ENCODE measurements at places on chromosomes 7 and 10.

DNA sequence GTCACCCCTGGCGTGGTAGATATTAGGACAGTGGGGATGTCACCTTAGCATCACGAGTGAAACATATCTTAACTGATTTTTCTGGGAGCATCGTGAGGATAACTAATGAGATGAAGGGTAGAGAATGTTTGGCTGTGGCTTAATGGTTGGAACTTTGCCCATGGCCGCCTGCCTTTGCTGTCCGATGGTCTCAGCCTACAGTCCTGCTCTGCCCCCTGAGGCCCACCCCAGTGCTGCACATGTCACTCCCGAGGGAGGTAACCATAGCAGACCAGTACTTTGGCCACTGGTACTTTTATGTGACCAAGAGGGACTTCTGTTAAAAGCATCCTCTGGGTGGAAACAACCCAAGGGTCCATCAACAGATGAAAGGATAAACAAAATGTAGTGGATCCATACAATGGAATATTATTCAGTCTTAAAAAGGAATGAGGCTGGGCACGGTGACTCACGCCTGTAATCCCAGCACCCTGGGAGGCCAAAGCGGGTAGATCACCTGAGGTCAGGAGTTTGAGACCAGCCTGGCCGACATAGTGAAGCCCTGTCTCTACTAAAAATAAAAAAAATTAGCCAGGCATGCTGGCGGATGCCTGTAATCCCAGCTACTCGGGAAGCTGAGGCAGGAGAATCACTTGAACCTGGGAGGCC lies 58.4 kb downstream of the TACR2 start:
- no peak for DNase-seq

DNA sequence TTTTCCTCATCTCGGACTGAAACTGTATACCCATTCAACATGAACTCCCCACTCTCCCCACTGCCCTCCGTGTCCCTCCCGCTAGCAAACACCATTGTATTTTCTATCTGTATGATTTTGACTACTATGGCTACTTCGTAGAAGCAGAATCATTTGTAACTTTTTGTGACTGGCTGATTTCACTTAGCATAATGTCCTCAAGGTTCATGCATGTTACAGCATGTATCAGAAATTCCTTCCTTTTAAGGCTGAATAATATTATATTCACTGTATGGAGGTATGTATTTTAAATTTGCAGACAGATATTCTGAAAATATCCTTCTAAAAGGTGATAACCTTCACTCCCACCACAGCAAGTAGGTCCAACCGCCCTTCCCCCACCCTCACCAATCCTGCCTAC lies 42.9 kb upstream of the MMD2 start:
- DNase-seq = no peak

- no peak for DNase-seq
Measured at GRCh38 chr10:44929356-44930255, 18.5 kb downstream of the TMEM72 start.

DNA sequence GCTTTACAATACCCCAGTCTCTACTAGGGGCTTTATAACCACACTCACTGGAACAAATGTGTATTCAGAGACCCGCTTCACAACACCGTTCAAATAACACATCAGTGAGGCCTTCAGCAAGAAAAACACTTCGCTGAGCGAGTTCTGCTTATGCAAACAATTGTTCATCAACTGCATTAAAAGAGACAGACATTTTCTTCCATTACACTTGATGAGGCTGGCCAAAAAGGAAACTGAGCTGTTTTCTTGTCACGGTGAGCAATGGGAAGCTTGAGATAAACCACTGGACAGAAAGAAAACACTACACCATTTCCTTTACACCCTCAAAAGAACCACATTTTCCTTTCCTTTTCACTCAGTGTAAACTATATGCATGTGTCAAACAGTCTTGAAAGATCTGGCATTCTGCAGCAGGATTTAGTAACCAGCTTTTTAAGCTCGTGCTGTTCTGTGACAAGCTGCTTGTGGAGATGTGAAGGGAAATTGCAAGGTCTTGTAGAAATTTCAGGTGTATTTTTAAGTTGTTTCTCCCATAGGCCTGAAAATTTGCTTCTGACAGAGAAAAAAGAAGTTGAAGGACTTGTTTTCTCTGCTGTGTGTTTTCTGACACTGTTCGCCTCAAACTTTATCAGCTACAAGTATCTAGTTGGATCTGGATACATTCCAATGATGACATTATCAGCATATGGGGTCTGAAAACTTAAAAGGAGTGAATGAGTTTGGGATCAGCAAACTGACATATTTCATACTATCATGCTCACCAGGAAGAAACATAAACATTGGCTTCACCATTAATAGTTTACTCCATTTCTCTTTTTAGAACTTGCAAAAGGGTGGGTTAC lies 693.1 kb downstream of the PARD3 start:
- DNase-seq = no peak

DNA sequence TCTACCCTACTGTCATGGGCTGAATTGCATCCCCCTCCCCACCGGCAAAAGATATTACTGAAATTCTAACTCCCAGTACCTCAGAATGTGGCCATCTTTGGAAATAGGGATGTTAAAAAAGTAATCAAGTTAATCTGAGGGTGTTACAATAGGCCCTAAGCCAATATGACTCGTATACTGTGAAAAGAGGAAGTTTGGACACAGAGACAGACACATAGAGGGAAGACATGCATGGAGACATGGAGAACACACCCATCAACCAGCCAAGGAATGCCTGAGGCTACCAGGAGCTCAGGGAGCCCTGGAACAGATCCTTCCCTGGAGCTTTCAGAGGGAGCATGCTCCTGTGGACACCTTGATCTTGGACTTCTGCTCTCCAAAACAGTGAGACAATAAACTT lies 138.2 kb upstream of the ADO start:
- DNase-seq = no peak

DNA sequence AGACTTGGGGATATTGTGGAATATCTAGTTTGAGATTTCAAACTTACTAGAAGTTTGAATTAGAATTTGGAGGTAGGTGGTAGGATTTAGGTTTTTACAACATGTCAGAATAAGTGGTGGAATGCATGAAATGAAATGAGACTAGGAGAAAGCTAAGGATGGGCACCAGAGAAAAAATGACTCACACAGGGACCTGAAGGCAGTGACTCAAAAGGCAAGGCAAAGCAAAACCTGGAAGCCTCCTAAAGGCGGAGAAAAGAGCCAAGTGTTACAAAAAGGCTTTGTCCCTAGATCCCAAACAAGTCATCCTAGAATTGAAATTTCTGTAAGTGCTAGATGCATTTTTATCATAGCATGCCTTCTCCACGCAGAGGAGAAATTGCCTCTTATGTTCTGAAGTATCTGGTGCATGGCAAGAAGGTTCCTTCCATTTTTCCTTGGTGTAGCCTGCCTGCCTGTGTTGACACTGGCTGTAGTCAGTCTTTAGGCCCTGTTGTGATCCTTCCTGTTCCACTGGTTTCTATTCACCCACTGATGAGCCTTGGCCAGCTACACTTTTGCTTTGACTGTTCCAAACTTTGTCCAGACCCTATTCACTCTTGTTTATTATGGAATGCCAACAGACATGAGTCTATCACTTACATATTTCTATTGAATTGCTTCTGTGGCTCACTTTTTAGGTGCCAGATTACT lies 109.3 kb downstream of the ETV1 start:
- DNase-seq = no peak

GRCh38 chr10:124993736-124994451 lies 52.0 kb downstream of the ZRANB1 start:
- no peak for DNase-seq

DNA sequence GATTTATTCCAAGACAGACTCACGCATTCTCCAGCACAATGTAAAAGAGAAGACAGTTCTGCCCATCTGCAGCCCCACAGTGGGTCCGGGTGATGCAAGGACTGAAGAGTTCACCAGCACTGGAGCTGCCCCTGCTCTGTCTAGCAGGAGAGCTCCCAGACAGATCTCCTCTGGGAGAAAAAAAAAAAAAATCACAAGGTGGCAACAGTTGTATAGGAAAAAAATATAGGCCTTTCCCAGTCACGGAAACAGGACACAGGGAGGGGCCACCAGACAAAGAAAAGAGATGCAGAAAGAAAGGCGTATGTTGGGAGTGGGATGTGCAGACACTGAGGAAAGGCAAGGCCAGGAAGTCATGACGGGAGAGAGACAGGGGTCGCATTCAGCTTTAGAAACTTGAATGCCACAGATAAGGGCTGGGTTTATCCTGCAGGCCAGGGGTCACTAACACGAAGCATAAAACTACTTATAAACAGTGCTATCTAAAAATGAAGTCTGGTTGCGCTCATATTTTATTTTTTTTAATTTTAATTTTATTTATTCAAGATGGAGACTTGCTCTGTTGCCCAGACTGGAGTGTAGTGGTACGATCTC lies 54.1 kb downstream of the FAM171A1 start:
- DNase-seq = no peak

Data from activated effector memory CD4-positive, alpha-beta T cell treated with anti-CD3 and anti-CD28 coated beads, Interleukin-2, amount 50 U/mL, for 16 hours (primary cell).